ENCODE measurements at places on chromosomes 3 and 15. TPM values are rescaled to one million over a fixed set of nuclear protein-coding genes. Genes with fewer than 3 reads are reported as not detected.

- no peak for DNase-seq
These were observed 48.5 kb upstream of the PEX5L start for GRCh38 chr3:180085122-180085710.

DNA sequence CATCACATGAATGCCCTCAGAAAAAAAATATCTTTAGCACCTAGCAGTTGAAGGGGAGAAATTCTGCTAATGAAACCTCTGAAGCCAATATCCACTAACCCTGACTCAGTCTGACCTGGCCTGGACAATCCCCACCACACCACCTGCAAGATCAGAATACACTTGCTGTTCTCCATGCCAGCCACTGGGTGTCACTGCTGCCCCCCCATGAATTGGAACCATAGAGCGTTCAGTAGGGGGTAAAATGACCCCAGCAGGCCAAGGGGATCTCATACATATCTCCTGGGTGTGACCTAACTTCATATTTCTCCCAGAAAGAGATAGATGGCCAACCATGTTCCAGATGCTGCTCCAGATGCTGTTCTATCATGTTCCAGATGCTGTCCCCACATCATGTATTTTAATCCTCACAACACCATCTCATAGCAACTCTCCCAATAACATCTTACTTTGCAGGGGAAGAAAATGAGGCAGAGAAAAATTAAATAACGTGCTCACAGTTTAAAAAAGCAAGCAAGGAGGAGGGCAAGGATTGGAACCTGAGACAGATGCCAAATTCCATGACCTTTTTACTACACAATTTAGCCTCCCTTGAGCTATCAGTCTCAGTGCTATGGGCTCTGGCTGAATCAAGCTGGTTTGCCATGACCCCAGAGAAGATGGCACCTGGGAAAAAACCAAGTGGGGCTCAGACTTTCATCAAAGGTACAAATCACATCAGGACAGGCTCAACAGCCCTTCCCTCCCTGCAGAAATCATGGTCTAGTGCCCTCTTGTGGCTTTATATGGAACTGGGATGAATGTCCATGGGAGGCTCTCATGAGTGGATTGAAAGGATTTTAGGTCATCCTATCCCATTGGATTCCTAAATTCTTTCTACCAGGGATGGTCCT lies 12.4 kb downstream of the NTRK3 start:
- DNase-seq: peak; percentile 27

- DNase-seq: no peak
These were observed 116.0 kb upstream of the MRPS22 start for GRCh38 chr3:139227827-139228226.

Gene INSYN1
- 0.35 TPM for total RNA-seq

- no peak for DNase-seq
These were observed 719.3 kb upstream of the SGO1 start for GRCh38 chr3:20905210-20905805.

DNA sequence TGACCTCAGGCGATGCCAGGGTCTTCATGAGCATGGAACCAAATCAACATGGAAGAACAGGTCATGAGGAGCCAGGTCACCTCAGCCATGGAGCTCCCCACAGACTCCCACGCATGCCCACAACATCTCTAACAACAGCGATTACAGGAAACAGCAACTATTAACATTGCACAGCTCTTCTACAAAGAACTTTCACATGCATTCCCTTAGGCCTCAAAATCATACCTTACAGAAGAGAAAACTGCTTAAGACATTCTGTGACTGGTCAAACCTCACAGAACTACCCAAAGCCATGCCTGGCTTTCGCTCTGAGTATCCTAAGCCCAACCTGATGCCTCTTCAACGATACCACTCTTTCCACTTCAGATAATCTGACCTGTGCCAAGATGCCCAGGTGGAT lies 117.8 kb downstream of the OXNAD1 start:
- DNase-seq: no peak

DNA sequence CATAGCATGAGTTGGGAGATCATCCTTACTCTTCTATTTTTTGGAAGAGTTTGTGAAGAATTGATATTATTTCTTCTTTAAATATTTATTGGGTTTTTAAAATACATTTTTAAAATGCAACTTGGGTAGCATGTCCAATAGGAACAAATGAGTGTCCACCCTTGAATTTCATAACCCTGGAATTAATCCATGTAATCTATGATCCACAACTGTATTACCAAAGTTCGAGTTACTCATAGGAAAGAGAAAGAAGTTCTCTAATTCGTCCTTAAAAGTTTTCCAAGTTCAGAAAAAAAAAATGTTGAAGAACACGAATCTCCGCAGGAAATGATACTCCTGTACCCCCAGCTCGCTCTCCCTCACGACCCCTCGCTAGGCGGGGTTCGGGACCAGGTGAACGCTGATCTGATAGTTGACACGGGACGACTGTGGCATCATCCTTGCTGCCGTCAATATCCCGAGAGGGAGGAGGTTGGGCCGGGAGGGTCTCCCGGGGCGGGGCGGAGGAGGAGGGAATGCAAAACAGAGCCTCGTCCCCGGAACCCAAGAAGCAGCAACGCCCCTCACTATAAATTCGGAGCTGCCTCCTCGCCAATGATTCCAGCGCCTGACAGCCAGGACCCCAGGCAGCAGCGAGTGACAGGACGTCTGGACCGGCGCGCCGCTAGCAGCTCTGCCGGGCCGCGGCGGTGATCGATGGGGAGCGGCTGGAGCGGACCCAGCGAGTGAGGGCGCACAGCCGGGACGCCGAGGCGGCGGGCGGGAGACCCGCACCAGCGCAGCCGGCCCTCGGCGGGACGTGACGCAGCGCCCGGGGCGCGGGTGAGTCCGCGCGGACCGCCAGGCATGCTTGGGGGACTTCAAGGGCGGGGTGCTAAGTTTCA lies at the start of gene AGTR1:
AGTR1 (plus strand) TSS at position 598 of the 884 bp plus-strand sequence. CDS start 43,133 bp downstream, outside the sequence.
- DNase-seq: no peak

DNA sequence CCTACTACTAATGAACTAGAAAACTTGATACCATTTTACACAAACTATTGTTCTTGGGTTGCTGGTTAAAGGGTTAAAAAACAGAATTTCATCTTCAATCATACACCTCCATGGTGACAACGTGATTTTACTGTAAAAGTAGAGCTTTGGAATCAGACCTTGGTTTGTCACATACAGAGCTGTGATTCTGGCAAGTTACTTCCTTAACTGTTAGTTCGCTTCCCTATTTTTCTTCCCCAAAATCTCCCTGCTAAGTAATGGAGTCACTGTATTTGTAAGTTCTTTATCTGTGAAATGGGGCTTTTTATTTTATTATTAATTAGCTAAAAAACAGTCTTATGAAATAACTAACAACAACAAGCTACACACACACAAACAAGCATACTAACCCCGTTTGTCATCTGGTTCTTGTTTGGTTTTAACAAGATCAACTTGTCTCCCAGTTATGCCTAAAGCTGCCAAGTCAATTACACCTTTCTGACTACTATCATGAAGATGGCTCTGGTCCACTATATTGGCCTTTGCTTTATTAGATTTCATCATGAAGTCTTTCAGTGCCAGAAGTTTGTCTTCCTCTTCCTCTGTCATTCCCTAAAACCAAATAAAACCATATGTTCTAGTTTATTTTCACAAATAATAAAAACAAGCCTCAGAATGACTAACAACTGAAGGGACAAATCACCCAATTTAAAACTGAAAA lies 38.6 kb downstream of the PIK3R4 start:
- DNase-seq: no peak

Gene CNTN4
- 3.3 TPM for total RNA-seq

GRCh38 chr3:49539659-49540560 lies 14.4 kb upstream of the BSN start:
- peak; percentile 69 for DNase-seq

Gene LRRC31
- total RNA-seq: not detected

DNA sequence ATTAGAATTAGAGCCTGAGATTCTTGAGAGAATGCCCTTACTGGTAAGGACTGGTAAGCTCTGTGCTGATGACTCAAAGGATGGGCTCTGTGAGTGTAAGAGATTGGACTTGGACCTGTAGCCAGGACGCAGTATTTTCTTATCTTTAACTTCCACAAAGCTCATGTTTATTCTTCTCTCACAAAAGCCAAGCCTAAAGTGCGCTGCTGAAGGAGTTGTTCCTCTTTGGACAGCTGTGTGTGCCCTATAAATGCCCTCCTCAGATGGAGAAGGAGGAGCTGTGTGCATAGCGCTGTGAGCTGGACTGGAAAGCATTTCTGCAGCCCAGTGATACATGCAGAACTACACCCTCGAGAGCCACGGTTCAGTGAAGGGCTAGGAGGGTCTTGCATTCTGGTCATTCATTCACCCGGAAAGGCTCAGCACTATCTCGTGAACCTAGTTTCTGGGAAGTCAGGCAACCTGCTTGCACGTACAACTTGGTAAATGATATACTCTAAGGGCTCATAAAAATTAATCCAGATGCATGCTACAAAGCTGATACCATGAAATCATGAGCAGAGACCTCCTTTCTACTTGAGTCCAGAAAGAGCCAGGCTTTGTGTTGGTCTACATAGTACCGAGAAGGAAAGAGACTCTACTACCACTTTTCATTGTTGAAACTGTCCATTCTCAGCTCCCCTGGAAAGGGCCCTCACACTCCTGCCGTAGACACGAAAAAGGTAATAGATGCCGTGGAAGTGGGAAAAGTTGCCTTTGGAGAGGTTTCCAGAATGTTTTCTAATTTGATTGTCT lies 103.0 kb upstream of the TBL1XR1 start:
- DNase-seq: no peak

GRCh38 chr3:67619991-67620390 lies 34.4 kb downstream of the SUCLG2 start:
- DNase-seq: peak; percentile 10

Gene ZFAND6
- total RNA-seq: 179 TPM

Gene GOLGA8J
- not detected for total RNA-seq

Gene VWA5B2
- not detected for total RNA-seq

Gene NANOGP8
- not detected for total RNA-seq

Gene RBPMS2
- 0.48 TPM for total RNA-seq

- no peak for DNase-seq
These were observed 44.1 kb upstream of the PFN2 start for GRCh38 chr3:150014782-150015181.

Gene ADCY5
- total RNA-seq: 0.85 TPM

Gene KLHL40
- total RNA-seq: not detected
